ENCODE measurements at places on chromosomes 3 and 15. TPM values are rescaled to one million over a fixed set of nuclear protein-coding genes. Genes with fewer than 3 reads are reported as not detected.
A peak's percentile ranks its signal among the peaks of the same experiment; 100 is the strongest.

- no peak overlapping the region for H3K27ac ChIP-seq
- H3K27me3 ChIP-seq, result peaks cover 26% of the 10 kb centered on the region
- no peaks in the 10 kb centered on the region for H3K4me1 ChIP-seq
Observed at GRCh38 chr15:61794881-61795280, 265.4 kb downstream of the VPS13C start.

DNA sequence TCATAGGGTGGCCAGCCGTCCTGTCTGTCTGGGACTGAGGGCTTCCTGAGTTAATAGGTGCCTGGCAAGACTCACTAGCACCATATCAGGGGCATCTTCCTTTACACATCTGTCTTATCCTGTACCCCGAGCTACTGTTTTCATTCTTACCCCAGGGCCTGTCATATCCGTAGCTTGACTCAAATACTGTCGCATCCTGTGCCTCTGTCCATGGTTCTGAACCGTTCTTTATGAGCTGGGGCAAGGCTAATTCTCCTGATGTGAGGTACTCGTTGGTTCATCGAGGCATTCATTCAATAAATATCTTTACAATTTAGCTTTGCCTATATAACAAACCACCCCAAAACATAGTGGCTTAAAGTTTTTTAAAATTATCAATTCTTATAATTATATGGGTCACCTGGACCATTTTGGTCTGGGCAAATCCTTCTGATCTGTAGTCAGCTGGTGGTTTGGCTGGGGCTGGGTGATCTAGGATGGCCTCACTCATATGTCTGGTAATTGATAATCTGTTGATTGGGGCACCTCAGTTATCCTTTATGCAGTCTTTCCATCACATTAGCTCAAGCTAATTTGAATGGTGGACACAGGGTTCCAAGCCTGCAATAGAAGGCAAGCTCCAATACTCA, 121.2 kb downstream of the TLE3 start:
- H3K27me3 ChIP-seq, result peaks cover 13% of the 10 kb centered on the region
- no peak overlapping the region for H3K4me3 ChIP-seq
- H3K36me3 ChIP-seq, result no peaks in the 10 kb centered on the region

DNA sequence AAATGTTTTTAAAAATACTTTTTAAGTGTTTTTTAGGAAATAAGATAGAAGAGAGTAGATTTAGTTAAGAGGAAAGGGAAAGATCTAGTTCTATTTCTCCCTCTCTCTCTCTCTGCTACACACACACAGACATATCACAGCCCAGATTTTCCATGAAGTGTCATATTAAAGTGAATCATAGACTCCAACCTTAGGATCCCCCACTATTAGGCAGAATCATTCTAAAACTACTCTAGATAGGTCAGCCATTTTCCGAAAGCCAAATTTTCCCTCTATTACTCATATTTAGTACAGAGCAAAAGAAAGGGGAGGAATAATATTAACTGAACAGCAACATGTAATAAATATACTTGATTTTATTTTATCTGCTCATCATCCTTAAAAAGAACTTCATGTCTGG, 45.1 kb upstream of the RSL24D1 start:
- peak overlapping the region; percentile 52 for H3K4me3 ChIP-seq
- no peaks in the 10 kb centered on the region for H3K27me3 ChIP-seq
- peaks cover 99% of the 10 kb centered on the region for H3K4me1 ChIP-seq
- no peak for DNase-seq

SLCO3A1 gene
- total RNA-seq, result 8.2 TPM

TGM4 gene
- total RNA-seq, result not detected
